CD4-positive, alpha-beta T cell treated with Interleukin-1 beta for 1 hour (primary cell): ENCODE measurements at places on chromosomes 13 and 19.
A peak's percentile ranks its signal among the peaks of the same experiment; 100 is the strongest.

DNA sequence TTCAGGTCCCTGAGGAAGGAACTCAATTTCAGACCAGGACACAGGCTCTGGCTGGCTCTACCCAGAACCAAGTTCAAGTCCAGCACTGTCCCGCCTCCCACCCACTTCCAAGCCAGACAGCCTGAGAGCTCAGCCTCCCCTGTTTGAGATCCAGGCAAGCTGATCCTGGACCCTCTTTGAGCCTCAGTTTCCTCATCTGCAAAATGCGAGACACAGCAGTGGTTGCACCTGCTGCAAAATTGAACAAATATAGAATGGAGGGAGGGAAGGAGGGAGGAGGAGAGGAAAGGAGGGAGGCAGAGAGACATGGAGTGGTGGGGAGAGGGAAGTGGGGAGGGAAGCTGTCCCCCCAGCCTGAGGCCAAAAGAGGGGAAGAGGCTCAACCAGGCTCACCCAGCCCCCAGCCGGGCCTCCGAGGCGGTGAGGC lies 751 bp downstream of the TMEM221 start:
- DNase-seq: no peak

- DNase-seq: peak; percentile 69
These were observed 21.1 kb downstream of the PRR36 start for GRCh38 chr19:7852851-7853769.

DNA sequence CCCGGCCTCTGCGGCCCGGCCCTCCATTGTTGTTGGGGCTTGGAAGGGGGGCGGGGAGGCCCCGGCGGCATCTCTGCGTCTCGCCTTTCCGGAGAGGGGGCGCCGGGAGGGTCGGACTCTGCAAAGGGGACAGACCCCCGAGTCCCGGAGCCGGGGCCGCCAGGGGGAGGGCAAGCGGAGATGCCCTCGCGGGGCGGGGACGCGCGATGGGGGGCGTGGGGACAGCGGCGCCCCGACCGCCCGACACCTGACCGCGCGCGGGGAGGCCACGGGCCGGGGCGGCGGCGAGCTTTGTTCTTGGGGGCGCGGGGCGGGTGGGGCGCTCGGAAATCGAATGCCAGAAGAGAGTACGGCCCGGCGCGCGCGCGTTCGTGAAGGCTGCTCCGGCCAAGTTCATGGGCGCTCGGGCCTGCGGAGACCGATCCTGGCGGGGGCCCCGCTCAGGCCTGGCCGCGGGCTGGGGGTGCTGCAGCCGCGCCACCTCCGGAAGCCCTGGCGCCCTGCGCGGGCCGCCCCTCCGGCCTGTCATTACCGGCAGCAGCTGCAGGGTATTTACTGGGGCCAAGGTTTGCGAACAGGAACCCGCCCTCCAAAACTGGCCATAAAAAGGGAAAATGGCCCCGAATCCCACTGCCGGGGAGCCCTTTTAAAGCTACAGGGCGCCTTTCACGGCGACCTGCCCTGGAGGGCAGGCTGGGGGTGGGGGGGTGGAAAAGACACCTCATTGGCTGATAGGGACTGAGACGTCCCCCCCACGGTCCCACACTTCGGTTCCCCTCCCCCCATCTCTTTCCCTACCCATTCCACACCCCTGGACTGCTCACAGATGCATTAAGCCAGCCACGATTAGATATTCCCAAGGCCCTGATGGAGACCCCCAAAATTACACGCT lies 11.1 kb upstream of the NANOS3 start:
- DNase-seq: no peak

- no peak for DNase-seq
These were observed 56.6 kb upstream of the GPC6 start for GRCh38 chr13:93169980-93170379.

DNA sequence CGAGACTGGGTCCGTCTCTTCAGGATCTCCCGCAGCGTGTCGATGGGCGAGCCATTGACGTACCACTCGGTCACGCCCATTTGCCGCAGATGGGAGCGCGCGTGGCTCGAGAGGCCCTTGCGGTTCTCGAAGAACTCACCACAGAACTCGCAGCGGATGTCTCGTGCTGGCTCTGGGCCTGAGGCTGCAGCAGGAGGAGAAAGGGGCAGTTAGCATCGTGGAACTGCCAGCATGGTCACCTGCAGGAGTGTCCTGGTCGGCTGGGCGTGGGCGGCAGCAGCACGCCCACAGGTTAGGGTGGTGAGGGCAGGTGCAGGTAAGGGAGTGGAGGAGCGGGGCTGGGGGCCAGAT lies 8.5 kb upstream of the AKAP8L start:
- no peak for DNase-seq

GRCh38 chr13:71021825-71022422 lies 845.1 kb downstream of the DACH1 start:
- no peak for DNase-seq

- DNase-seq: no peak
These were observed 24.1 kb downstream of the SPC24 start for GRCh38 chr19:11131471-11131870.

- DNase-seq: no peak
These were observed 25.4 kb upstream of the SCEL start for GRCh38 chr13:77510156-77510555.

DNA sequence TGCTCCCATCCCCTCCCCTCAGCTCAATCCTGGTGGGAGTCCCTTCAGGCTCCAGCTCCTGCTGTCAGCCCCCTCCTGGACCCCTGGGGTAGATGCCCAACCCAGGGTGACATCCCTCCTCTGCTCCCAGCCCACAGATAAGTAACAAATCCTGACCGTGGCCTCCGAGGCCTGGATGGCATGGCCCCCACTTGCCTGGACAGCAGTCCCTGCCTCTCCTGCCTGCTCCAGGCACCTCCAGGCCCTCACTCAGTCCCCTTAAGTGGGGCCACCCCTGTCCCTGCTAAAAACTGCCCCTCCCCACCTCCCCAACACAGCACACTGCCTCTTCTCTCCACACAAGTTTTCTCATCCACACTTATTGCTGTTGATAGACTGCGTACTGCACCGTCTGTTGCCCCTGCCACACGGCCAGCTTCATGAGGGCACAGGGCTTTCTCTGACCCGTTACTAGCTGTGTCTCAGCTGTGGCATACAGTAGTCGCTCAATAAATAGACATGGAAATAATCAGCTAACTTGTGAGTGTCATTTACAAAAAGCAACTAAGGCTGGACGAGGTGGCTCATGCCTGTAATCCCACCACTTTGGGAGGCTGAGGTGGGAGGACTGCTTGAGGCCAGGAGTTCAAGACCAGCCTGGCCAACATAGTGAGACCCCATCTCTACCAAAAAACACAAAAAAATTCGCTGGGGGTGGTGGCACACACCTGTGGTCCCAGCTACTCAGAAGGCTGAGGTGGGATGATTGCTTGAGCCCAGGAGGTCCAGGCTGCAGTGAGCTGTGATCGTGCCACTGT lies 5.8 kb downstream of the CERS1 start:
- DNase-seq: no peak

DNA sequence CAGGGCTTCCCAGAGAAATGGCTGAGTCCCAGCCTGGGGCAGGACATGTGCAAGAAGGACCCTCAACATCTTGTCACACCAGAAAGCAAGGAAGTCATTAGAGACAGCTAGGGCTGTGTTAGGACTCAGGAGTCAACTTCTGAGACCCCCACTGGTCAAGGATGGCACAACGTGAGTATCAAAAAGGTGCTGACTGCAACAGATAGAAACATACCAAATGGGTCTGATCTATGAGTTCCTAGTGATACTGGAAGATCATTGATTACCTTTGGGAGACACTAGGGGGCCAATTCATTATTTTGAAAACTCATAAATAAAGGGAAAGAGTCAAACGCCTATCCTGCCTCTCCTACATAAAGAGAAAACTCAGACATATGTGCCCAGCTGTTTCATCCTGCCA lies 73.5 kb upstream of the GJB6 start:
- no peak for DNase-seq

- DNase-seq: no peak
These were observed 25.3 kb downstream of the SLC7A1 start for GRCh38 chr13:29570051-29570654.

- DNase-seq: peak; percentile 88
These were observed 34.2 kb upstream of the PNMA8B start for GRCh38 chr19:46529622-46530451.

GRCh38 chr13:54162069-54162468 lies 1133.5 kb downstream of the OLFM4 start:
- no peak for DNase-seq

DNA sequence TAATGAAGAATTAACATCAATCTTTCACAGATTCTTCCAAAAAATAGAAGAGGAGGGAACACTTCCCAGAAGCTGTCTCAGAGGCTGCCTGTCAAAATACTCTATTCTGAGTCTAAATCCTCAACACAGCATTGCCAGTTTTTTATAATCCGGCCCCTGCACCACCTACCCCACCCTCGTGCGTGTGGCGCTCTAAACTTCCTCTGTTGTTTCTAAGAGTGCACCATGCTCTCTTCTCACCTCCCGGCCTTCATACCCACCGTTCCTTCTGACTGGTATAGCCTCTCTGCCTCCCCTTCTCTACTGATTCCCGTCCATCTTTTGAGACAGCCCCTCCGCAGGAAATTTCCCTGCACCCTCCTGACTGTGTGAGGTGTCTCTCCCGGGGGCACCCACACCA lies 136.8 kb downstream of the KATNAL1 start:
- no peak for DNase-seq

DNA sequence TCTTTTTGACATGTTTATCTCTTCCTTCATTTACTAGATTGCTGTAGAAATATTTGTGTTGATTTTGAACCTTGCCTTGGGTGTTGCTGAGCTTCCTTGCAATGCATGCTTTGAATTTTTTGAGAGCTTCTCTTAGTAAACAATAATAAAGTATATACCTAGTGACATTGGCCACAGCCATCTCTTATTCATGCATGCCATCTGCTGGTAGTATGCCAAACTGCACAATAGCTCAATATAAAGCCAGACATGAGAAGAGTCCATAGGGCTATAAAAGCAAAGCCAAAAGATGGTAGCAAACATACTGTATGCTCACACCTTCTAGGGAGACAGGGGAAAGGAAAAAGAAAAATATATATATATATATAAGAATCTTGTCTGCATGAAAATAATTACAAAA lies 18.9 kb upstream of the ZSCAN5A start:
- peak; percentile 38 for DNase-seq

DNA sequence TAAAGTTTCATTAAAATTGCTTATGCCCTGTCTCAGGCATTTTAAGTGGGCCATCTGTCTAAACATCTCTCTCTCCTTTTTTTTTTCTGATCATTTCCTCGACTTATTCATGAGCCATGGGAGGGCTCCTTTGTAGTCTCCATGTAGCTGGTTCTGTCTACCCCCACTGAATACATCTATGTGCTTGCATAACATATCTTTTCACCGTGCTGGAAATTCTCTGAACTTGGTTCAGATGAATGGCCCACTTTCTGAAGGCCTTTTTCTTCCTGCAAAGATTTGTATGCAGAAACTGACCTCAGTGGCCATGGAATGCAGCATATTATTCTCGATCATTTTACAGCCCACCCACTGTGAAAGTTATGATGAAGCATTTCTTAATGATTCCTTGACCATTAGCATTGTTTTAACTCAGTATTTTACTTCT lies 225.3 kb downstream of the GGACT start:
- no peak for DNase-seq

DNA sequence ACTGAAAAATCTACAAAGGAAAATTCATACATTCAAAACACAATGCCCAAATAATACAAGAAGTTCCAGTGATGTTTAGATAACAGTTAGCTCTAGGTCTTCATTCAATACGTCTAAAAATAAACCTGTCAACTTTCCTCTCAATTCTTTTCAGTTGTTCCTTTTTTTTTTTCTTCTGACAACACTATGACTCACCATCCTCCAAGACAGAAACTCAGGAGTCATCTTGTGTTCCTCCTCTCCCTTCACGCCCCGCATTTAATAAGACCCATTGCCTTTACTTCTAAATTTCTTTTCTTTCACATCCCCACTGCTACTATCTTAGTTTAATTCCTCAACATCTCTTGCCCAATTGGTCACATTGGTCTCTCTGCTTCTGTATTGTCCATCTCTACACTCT lies 759.9 kb downstream of the GPC5 start:
- DNase-seq: no peak

GRCh38 chr19:41377977-41378709 lies 1.8 kb downstream of the TMEM91 start:
- DNase-seq: no peak

DNA sequence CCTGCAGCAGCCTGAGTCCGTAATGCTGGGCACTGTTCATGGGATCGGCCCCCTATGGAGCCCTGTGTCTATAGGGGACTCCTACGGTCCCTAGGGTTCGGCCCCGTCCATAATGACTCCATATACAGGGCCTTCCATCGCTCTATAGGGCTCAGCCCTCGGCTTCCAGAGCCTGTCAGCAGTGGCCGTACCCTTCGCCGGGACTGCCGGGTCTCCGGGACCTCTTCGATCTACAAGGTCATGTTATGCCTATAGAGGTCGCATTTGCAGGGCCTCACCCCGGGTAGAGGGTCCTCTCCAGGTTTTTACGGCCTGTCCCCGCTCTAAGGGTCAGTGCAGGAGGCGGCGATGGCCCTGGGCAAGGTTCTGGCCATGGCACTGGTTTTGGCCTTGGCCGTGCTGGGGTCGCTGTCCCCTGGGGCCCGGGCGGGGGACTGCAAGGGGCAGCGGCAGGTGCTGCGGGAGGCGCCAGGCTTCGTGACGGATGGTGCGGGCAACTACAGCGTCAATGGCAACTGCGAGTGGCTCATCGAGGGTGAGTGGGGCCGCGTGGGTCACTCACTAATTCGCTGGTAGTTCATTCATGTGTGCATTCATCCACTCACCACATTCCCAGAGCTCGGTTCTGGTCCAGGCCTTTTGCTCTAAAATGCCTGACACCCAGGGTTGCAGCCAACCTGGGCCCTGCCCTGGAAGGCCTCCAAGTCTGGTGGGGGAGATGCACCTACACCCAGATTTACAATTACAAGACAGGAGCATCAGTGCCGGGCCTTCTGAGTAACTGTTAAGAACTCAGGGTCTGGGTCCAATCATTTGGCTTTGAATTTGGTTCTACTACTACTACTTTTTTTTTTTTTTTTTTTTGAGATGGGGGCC lies 699 bp downstream of the MEGF8 start:
- DNase-seq: no peak

GRCh38 chr19:6218491-6219146 lies 61.2 kb downstream of the MLLT1 start:
- DNase-seq: peak; percentile 81

- no peak for DNase-seq
These were observed 1.6 kb downstream of the ESD start for GRCh38 chr13:46795321-46795720.

DNA sequence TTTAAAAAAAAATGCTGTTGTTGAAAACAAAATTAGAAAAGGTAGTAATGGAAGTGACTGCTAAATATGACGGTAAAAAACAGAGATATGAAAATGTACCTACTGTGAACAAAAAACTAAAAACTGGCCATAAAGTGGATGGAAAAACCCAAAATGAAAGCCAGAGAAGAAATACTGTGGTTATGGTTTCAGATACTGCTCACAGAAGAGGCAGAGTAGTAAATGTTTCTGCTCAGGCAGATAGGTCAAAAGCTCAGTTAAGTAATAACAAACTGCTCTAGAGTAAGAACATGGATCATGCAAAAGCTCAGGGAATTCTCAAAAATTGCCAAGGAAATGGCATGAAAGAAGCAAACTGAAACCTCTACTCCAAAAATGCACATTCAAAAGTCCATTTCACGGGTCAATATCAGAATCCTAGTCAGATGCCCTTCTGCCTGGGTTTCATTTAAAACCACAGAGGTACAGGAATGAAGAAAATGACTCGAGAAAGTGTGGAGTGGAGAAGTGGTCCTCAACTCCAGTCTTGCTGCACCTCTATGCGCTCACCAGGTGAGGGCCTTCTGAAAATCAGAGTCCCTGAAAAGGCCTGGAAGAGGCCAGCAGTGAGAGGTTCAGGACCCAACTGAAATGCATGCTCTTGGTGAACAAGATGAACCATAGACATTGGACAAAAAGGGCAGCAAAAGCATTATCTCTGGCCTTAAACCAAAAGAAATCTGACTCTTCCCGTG lies 315.0 kb upstream of the SPRY2 start:
- DNase-seq: no peak
